ENCODE measurements at places on chromosomes 16 and 17.
A peak's percentile ranks its signal among the peaks of the same experiment; 100 is the strongest.

DNA sequence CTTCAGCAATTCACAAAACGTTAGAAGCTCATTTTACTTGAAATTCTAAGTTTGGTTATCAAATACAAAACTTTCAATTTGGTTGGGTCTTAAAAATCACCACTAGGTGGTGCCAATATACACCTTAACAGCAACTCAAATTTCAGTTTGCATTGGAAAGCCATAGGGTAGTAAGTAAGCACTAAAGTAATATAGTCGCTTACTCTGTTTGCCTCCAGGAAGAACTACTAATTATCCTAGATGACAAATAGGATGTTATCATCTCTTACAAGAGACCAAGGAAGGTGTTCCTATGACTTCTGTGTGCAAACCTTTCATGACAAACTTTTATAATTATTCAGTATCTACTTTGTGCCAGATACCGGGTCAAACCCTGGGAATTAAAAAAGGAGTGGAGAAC is 93.3 kb downstream of the MYO1D start:
- DNase-seq = peak; percentile 61

DNA sequence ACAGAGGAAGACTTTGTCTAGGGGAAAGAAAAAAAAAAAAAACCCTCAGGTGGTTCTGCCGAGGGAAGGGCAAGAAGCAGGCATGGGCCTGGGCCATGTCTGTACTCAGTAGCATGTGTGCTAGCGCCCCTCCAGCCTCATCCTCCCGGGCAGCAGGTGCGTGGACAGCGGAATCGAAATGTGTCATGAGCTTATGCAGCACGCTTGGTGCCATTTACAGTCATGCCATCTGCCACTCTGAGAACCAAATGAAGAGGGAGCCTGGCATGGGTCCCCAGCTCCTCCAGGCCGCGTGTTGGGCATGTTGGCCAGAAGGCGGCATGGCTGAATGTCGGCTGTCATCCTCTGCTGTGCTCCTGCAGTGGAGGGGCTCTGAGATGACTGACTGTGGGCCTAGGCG is 31.4 kb downstream of the CRAMP1 start:
- no peak for DNase-seq

DNA sequence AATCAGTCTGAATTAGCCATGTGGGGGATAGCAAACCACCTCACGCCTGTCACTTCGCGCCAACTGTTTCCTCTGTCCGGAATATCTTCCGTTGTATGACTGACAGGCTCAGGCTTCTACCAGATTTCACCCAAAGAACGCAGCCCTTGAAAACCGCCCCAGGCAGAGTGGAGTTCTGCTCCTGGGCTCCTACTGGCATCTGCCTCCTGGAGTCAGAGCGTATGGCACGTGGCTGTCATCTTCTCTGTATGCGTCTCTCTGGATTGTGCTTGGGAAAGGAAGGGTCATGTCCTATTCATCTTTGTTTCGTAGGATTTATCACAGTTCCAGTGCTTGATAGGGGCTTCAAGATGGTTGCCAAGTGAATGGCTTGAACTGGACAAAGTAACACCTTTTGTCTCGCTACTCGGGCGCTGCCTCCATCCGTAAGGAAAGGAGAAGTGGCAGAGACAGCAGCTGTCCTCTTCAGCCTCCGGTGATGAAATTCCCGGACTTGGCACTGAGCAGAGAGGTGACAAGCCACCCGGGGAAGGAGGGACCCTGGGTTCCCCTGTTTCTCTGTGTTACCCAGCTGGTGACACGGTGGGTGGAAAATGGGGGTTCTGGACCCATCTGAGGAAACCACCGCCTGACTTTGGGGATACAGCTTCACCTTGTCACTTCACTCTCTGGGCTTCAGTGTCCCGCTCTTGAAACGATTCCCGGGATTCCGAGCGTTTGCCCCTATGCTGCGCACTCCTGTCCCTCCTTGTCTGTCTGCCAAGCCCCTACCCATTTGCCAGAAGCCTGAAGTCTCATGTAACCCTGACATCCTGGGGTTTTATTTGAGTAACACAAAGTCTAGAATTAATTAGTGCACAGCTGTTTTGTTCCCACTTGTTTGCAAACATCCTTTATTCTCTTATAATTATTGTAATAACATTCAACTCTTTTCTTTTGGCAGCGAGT is 13.9 kb downstream of the KIAA0513 start:
- no peak for DNase-seq

GRCh38 chr16:57179215-57179828 is 6.5 kb downstream of the PSME3IP1 start:
- no peak for DNase-seq

- DNase-seq = peak; percentile 71
Measured at GRCh38 chr16:31033709-31034492, 543 bp downstream of the STX4 start.

- no peak for DNase-seq
Measured at GRCh38 chr16:534856-535445, 7.4 kb downstream of the CAPN15 start.

DNA sequence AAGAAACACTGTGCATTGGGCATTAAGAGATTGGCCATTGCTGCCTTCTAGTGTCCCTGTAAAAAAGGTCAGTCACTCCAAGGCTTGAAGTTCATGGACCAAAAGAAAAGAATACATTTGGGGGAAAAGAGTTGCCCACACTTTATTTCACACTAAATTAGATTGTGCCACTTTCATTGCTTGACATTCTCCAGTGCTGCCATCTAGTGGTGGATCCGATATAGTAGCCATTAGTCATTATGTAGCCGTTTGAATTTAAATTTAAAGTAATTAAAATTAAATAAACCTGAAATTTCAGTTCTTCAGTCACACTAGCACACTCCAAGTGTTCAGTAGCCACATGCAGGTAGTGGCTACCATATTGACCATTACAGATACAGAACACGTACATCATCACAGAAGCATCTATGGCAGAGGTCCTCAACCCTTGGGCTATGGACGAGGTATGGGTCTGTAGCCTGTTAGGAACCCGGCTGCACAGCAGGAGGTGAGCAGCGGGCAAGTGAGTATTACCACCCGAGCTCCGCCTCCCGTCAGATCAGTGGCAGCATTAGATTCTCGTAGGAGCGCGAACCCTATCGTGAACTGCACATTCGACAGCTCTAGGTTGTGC is 21.9 kb upstream of the CDH5 start:
- DNase-seq = peak; percentile 44

DNA sequence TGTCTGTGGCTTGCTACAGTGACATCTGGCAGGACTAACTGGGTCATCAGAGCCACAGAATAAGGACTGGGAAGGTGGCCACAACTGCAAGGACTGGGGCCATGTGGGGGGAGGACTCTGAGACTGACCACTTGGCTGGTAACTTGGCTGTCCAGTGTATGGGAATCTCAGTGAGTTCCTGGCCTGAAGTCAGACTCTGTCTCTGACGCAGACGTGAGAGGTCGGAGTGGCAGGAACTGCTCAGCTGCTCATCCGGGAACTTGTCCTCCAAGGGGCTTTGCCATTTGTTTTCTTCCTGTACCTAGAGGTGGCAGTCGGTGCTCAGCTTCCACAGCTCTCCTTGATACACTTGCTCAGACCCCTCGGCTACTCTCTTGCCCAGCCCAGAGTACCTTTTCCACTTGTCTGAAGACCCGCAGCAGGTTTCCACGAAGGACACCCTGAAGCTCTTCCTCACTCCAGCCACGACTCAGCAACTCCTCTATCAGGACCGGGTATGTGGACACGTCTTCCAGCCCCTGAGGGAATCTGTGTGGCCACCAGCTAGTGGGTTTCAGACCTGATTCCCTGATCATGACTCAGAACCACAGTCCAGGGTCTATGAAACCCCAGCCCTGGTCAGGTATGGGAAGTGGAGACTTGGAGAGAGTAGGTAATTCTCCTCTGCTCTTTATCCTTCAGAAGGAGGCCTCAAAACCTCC is 7.3 kb upstream of the DPEP3 start:
- no peak for DNase-seq

GRCh38 chr16:75263963-75264445 is 12.6 kb upstream of the BCAR1 start:
- DNase-seq = no peak

GRCh38 chr16:46689365-46690280 is at the start of gene ORC6:
ORC6 (plus strand) TSS chr16:46689659; CDS start chr16:46689706, 47 bp downstream.
- peak; percentile 97 for DNase-seq

- DNase-seq = peak; percentile 82
Measured at GRCh38 chr17:70365091-70365583, 195.8 kb downstream of the KCNJ2 start.

- DNase-seq = no peak
Measured at GRCh38 chr17:4449736-4450135, 16.0 kb downstream of the SPNS3 start.

DNA sequence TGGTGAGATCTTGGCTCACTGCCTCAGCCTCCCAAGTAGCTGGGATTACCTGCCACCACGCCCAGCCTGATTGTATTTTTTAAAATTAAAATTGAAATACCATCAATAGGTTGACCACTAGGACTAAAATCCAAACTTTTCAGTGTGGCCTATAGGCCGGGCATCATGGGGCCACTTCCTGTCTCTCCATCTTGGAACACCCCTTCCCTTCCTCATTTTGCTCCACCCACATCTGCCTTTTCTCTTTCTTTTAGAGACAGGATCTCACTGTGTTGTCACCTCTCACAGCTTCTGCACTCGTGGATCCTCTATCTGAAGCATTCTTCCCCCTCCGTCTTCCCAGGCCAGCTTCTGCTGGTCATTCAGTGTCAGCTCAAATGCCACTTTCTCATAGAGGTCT is 57.0 kb downstream of the BMERB1 start:
- DNase-seq = no peak

DNA sequence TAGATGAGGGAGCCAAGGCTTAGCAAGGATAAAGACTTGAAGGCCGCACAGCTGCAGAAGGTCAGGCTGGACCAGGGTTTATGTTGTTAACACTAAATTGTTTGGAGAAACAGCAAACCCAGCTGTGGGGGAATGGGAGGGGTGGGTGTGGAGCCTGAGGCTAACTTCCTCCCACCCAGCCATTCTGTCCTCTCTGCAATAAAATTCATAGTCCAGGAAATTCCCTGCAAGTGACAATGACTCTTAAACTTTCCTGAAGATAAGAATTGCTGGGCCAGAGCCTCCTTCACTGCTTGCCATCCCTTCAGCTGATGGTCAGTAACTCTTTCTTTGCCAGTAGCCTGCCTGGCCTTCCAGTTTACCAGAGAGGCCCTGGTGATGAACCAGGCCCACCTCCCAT is 19.4 kb upstream of the ATP5MC1 start:
- no peak for DNase-seq

DNA sequence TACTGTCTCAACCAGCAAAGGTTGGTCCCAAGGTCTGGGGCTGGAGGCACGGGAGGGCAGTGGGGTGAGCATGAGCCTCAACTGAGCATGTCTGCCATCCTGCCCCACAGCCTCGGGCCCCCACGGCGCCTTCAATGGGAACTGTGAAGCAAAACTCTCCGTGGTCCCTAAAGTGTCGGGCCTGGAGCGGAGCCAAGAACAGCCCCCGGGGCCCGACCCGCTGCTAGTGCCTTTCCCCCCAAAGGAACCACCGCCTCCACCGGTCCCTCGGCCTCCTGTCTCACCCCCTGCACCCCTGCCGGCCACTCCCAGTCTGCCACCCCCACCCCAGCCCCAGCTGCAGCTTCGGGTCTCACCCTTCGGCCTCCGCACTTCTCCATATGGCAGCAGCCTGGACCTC is 4.2 kb downstream of the FBRS start:
- no peak for DNase-seq

GRCh38 chr17:51046514-51047384 is 73.9 kb downstream of the SPAG9 start:
- peak; percentile 93 for DNase-seq

DNA sequence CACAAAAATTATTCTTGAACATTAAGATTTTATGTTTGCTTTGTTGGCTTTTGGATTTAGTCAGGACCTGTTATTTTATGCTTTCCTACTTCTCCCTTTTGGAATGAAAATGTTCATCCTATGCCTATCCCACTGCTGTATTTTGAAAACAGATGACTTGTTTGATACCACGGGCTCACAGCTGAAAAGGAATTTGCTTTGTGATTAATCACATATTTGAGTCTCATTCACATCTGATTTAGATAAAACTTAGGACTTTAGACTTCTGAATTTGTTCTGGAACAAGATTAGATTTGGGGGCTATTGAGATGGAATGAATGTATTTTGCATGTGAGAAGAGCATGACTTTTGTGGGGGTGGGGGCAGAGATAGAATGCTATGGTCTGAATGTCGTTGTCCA is 1012.6 kb downstream of the CDH11 start:
- peak; percentile 68 for DNase-seq

DNA sequence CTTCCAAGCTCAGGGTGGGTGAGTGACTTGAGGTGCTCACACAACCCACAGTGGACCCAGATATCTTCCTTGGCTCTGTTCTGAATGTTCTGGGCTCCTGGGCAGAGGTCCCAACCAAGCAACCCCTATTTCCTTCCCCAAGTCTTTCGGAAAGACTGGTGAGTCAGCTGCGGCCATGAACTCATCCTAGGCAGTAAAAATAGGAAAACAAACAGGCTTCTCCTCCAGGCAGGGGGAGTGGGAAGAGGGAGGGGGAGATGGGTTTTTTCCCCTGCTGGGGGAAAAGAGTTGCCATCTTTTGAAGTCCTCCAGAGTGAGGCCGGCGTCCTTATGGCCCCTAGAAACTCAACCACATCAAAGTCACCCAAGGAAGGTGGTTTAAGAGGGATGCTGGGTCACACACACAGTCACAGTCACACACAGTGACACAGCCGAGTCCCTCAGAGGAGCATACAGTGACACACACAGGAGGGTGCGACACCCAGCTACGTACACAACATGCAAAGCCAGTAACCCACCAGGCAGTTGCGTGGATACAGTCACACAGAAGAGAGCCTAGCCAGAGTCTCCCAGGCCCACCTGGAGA is 16.0 kb upstream of the DLX4 start:
- no peak for DNase-seq

DNA sequence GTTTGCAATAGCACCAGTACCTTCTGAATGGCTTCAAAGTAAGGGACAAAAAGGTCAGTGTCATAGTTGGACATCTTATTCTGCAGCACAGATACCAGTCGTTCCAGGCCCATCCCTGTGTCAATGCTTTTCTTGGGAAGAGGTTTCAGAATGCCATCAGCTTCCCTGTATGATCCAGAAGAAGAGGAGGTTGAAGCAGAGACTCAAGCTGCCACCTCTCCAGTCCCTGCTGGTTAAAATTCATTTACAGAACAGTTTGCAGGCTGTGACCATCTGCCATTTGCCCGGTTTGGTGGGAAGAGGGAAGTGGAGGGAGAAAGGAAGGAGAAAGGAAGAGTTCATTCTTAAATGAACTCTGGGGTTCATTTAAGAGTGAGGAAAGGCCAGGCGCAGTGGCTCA is 18.4 kb upstream of the EXOSC6 start:
- DNase-seq = no peak

- DNase-seq = no peak
Measured at GRCh38 chr17:47866941-47867340, 16.0 kb upstream of the SP6 start.

DNA sequence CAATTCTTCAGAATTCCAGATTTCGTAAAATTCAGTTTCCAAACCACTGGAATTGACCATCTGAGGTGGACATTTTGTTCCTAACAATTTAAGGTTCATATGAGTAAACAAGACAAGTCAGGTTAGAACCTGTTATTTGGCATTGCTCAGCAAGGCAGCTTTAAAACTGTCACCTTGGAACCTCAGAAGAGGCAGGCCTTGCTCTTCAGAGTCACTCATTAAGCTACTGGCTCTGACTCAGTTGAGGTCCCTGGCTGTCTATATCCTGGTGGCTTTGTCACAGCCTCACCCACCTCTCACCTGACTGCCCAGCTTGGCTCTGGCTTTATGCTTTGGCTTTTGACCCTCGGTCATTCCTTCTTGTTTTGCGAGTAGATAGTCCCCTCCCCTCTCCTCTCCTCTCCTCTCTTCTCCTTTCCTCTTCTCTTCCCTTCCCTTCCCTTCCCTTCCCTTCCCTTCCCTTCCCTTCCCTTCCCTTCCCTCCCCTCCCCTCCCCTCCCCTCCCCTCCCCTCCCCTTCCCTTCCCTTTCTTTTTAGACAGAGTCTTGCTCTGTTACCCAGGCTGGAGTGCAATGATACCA is 238.4 kb downstream of the SHISA9 start:
- DNase-seq = no peak

Measured in fibroblast of skin of abdomen (primary cell).